ENCODE measurements at places on chromosomes 16 and 17. TPM values are rescaled to one million over a fixed set of nuclear protein-coding genes. Genes with fewer than 3 reads are reported as not detected.

- DNase-seq, result no peak
These were observed 444.3 kb downstream of the KCNJ2 start for GRCh38 chr17:70613681-70614080.

DNA sequence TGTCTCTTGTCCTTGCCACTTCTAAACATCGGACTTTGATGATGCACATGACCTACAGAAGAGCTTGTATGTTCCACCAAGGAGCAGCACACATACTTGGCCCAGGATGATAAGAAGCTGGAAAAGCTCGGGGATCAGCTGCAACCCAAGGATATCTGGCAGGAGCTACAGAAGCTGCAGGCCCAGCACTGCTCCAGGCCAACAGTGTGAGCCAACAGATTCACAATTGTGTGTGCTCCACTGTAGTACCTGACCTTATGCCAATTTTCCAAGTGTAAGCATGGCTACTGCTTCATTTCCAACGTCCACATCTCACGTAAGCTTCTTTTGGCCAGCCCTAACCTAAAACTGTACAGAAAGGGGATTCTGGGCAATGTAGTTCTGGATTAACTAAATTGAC is 83.4 kb downstream of the COX10 start:
- no peak for DNase-seq

GRCh38 chr17:59783221-59784047 is 76.0 kb downstream of the VMP1 start:
- no peak for DNase-seq

- DNase-seq, result no peak
These were observed 3.1 kb downstream of the CACNB1 start for GRCh38 chr17:39194089-39194984.

DNA sequence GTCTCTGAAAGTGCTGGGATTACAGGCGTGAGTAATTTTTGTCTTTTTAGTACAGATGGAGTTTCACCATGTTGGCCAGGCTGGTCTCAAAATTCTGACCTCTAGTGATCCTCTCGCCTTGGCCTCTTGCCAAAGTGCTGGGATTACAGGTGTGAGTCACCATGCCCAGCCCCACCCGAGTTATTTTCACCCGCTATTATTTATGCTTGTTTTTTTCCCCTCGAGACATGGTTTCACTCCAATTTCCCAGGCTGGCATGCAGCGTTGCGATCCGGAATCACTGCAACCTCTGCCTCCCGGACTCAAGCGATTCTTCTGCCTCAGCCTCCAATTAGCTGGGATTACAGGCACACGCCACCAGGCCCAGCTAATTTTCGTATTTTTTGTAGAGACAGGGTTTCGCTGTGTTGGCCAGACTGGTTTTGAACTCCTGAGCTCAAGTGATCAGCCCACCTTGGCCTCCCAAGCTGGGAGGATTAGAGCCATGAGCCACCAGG is 9.2 kb downstream of the RPL23 start:
- DNase-seq, result no peak

TBC1D3C gene
- not detected for total RNA-seq

FLCN gene
- 60.2 TPM for total RNA-seq

Measured in esophagus muscularis mucosa (tissue), 4 donors.